ENCODE measurements at places on chromosomes 7 and 10.

DNA sequence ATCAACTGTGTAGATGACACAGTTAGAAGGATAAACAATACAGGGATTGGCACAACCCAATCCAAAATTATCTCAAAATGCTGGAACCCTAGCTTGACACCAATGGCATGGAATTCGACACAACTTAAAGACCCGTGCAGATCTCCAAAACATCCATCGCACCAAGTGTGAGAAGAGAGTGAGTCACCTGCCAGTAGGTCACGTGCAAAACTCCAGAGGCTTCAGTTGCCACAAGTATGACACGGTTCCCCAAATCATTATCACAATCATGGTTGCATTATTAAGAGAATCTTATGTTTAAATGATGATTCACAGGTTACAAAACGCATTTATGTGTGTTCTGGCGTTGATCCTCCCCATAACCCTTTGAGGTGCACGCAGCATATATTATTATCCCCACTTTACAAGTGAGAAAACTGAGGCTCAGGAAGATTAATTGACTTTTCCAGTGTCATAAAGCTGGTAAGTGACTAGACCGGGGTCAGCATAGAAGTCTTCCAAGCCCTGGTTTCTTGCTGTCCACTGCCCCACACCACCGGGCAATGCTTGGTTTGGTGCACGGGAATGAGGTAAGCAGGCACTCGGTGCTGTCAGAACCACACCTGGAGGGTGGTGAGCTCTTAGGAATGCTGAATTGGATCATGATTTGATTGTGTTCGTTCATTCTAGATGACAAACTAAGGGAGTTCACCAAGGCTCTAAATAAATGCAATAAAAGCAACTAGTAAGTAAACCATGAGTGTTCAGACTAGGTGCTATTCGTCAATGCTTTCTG lies 23.6 kb upstream of the STK17A start:
- no peak for DNase-seq

- no peak for DNase-seq
Measured at GRCh38 chr7:121081327-121081936, 92.9 kb downstream of the CPED1 start.

- DNase-seq = no peak
Measured at GRCh38 chr7:84912537-84912936, 274.3 kb downstream of the SEMA3D start.

DNA sequence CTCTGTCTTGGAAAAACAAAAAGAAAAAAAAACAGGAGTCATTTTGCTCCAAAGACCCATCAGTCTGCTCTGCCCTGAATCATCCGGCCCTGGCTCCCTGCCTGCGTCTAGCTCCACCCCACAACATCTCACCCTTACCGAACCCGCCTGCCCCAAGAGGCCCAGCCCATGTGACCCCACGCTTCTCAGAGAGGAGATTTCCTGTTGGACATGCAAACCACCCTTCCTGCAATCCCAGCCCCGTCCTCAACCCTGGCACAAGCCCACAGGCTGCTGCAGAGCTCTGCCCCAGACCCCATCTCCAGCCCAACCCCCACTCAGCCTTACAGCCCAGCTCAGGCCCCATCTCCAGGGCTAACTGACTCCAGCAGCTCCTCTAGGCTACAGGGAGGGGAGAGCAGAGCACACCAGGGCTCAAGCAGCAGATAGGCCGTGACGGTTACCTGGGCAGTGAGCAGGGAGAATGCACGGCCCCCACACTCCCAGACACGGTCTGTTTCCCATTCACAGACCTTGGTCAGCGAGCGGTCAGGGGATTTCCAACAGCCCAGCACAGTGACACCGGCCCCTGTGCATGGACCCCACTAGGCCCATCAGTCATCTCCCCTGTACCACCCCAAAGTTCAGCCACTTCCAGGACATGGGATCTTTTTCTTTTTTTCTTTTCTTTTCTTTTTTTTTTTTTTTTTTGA lies 69.9 kb upstream of the GTF2I start:
- DNase-seq = no peak

- no peak for DNase-seq
Measured at GRCh38 chr10:43307306-43307705, 40.4 kb upstream of the RASGEF1A start.

- no peak for DNase-seq
Measured at GRCh38 chr7:94245500-94245899, 149.2 kb upstream of the COL1A2 start.

GRCh38 chr7:16402091-16402490 lies 19.2 kb downstream of the CRPPA start:
- DNase-seq = no peak
